ENCODE measurements at places on chromosomes 6 and 20.

GRCh38 chr6:53547166-53547810 lies 2.4 kb upstream of the GCLC start:
- DNase-seq: no peak

- no peak for DNase-seq
Measured at GRCh38 chr6:28634761-28635546, 109.3 kb downstream of the GPX5 start.

GRCh38 chr6:41735427-41736185 lies at the start of gene TFEB:
Gene TFEB, minus strand, starts transcription at chr6:41735608. Its CDS starts 44,395 bp downstream, at chr6:41691213.
- DNase-seq: peak; percentile 96

- DNase-seq: no peak
Measured at GRCh38 chr6:16585805-16586204, 175.5 kb downstream of the ATXN1 start.

- DNase-seq: no peak
Measured at GRCh38 chr6:113719064-113719463, 138.1 kb upstream of the MARCKS start.

- no peak for DNase-seq
Measured at GRCh38 chr6:117288083-117288715, 22.8 kb downstream of the VGLL2 start.

- no peak for DNase-seq
Measured at GRCh38 chr6:107813555-107814194, 10.4 kb downstream of the SCML4 start.

GRCh38 chr6:134738211-134738885 lies 211.6 kb downstream of the ALDH8A1 start:
- DNase-seq: no peak

DNA sequence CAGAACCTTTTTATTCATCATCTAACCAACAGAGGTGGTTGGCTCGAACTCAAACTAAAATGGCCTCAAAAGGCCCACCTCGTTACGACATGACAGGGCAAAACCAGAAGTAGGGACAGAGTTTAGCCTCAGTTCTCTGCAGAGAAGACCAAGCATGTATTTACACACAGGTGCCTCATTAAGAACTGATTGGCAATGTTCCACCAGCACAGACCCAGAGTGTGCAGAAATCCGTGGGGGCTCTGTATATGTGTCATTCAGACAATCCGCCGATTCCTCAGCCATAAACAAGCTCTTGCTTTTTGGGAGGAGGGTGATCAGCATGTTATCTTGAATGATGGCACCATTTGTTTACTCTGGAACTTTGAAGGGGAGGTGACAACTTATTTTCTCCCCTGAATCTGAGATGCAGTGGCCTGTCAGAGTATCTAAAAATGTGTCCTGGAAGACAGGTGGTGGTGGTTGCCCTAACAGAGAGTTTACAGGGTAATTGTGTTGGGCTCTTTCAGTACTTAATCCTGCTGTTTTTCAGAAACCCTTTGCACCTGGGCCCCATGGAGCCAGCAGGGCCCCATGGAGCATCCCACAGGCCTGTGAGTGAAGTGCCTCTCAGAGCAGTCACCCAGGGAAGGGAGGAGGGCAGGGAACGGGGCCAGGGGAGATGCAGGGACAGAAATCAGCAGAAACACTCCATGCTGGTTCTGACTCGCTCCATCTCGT lies 29.1 kb upstream of the C20orf203 start:
- no peak for DNase-seq
